Fibroblast of skin of left quadriceps (primary cell): ENCODE measurements at places on chromosomes 1 and 21.

DNA sequence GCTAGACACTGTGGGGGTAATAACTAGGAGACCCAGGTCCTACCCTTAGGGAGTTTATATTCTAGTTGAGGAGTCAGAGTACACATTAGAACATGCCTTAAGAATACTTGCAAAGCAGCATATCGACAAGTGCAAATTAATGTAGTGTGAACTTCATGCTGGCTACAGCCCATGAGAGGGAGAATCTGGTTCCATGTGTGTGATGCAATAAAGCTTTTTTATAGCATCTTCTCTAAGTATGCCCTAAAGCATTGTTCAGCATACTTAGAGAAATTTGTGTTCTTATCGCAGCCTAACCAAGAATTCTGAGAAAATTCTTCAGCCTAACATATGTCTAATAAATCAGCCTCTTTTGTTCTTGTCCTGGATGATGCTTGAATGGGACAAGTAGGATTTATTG is 95.5 kb downstream of the SDCCAG8 start:
- DNase-seq: no peak

DNA sequence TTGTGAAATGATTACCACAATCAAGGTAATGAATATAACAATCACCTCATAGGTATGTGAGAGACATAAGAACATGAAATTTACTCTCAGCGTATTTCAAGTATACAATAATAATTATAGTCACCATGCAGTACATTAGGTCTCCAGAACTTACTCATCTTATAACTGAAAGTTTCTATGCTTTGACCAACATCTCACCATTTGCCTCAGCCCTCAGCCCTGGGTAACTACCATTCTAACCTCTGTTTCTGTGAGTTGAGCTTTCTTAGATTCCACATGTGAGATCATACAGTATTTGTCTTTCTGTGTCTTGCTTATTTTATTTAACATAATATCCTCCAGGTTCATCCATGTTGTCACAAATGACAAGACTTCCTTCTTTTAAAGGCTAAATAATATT is 57.3 kb downstream of the AGO3 start:
- no peak for DNase-seq

DNA sequence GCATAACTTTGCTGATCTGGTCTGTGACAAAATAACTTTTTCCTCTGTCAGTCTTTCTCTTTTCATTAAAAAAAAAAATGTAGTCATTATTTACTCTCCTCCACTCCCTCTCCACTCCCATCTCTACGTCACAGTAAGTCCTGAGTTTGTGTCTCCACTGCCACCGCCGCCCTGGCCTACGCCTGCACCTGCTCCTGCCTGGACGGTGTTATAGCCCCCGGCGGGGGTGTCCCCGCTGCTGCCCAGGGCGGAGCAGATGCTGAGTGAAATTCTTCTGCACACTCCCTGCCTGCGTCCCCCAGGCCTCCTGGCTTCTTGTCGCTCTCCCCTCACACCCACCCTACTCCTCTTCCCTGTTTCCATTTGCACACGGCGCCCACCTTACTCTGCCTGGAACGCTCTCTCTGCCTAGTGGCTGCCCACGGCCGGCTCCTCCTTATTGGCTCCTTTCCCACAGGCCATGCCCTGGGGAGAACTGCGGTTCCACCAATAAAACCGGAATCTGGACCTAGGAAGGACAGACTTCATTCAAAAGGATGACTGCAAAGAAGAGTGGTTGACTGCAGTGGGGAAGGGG is 55.2 kb upstream of the C1orf174 start:
- DNase-seq: no peak

- no peak for DNase-seq
Measured at GRCh38 chr1:59040486-59040885, 256.4 kb upstream of the FGGY start.

DNA sequence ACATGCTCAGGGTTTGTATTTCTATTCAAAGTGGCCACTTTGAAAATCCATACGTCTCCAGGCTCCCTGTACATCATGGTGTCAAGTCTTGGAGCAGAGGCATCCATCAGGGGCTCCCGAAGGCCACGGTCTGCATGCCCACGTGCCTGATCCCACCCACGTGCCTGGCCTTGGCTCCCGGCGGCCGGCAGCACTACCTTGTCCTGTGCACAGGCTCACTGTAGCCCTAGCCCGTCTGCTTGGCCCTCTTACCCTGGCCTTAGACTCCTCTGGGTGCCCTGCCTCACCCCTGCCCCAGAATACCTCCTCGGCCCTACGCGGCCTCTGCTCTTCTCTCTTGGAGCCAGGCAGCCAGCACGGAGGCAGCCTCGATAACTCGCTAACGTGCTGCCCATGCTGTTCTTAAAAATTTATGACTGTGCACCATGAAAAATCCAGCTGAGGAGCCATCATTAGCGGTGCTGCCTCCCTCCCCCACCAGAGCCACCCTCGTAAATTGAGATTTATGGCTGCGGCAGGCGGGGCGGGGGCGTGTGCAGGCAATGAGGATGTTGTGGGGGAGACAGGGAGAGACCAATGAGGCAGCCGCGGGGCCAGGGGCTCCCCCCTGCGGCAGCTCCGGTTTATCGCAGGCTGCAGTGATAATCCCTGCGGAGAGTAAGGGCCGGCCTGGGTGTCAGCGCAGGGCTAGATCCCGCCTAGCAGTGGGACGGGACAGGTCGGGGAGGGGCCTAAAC is 24.6 kb downstream of the DMAP1 start:
- DNase-seq: peak; percentile 84

DNA sequence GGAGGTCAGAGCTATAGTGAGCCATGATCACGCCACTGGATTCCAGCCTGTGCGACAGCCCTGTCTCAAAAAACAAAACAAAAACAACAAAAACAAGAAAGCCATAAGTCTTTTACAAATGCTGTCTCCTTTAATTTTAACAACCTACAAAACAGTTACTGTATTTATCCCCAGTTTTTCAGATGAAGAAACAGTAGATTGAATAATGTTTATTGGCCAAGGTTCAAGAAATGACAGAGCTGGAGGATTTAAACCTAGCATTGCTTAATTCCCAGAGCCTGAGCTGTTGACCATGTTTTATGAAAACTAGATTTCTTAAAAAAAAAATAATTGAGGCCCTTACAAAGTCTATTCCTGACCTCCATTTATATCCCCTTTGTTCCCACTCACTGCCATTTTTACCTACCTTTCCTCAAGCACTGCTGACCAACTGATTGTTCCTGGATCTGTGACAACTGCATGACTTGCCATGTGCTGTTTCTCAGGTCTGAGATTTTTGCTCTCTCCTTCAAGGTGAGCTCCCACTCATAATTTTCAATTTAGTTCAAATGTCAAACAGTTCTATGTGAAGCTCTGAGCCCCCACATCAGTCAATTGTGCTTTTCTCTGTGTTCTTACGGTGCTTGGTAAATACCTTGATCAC is 140.8 kb downstream of the CHRM3 start:
- DNase-seq: no peak

GRCh38 chr1:87024936-87025540 is 110.6 kb downstream of the HS2ST1 start:
- no peak for DNase-seq

- DNase-seq: no peak
Measured at GRCh38 chr1:59409549-59409948, 112.7 kb downstream of the FGGY start.

DNA sequence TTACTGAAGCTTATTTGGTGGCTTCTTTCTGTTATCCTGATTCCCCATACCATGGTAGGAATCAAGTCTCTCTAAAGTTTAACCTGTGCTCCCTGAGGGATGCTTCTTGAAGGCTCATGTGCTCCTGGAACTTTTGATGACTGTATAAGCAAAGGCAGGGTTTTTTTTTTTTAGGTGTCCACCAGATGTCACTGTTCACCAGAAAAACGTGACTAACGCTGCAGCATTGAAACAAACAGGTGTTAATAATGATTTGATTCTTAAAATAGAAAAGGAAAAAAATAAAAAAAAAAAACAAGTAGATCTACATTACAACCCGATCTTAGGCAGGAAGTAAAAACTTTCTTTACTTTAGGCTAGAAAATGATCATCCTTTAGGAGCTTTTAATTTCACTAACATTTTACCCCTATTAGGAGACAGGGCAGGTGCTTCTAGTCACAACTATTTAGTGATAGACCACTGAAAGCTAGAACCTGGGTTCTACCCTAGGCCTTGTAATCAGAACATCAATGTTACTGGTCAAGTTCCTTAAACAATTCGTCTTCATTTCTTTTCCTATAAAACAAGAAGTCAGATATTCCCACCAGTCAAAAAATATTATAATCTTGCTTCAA is 223.0 kb downstream of the PLA2G4A start:
- DNase-seq: peak; percentile 33

DNA sequence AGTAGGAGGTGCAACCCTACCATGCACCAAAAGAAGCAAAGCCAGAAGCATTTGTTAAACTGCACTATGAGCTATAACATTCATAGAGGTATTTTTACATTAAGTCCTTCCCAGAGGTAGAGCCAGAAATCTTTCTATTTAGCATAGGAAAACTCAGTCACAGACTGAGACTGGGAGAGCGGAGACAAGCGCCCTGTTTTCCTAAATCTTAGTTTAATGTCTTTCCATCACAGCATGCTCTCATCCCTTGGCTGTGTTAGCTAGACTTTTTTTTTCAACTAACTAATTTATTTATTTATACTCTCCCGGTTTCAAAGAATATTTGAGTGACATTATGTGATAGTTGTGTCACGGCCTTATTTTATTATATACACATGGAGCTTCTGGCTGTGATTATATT is 304.1 kb downstream of the LMX1A start:
- no peak for DNase-seq

GRCh38 chr21:42696501-42697040 is 43.1 kb downstream of the PDE9A start:
- DNase-seq: no peak

DNA sequence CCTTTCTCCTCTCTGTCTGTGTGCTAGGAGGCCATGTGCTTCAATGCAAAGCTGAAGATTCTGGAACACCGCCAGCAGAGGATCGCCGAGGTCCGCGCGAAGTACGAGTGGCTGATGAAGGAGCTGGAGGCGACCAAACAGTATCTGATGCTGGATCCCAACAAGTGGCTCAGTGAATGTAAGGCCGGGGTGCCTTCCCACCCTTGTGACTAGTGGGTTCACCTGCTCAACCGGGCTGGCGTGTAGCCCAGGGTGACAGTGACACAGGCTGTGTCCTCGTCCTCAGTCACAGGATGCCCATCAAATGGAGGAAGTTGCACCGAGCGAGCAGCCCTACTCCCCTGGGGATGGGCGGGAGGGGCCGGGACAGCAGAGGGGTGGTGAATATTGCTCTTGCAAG is 544.1 kb downstream of the KIF26B start:
- no peak for DNase-seq

DNA sequence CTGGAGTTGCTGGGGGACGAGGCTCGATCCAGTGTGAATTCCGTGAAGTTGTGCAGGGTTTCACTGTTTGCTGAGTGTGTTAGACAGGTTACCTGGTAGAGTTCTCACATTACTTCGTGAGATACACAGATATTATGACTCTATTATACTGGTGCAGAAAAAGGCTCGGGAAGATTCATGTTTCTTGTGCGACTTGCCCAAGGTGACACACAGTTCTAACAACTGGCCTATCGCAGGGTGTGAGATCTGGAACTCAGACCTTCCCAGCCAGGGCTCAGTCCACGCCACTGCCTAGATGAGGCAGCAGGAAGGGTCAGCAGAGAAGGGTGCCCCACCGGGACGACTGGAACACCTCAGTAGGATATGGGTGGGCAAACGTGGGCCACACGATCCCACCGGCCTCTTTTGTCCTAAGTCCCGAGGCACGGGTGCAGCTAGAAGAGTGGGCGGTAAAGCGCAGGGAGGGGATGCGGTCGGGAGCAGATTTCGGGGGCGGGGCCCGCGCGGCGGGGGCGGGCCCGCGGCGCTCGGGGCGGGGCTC is 296 bp upstream of the RNPEP start:
- no peak for DNase-seq

GRCh38 chr1:150259758-150260669 is 2.4 kb downstream of the CA14 start:
- DNase-seq: no peak

DNA sequence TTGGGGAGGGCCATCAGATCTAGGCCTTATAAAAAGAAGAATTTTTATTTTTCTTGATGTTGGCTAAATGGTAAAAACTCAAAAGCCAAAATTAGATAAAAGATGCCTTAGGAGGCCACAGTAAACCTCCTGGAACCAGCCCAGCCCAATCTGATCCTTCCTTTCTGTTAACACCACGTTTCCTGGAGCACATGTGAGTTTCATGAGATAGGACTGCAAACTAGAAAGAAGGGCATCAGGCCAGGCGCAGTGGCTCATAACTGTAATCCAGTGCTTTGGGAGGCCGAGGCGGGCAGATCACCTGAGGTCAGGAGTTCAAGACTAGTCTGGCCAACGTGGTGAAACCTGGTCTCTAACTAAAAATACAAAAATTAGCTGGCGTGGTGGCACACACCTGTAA is 6.7 kb downstream of the HSF2BP start:
- no peak for DNase-seq

GRCh38 chr1:209641832-209642172 is 10.4 kb downstream of the LAMB3 start:
- DNase-seq: no peak

GRCh38 chr1:32886004-32886827 is at the start of gene HPCA:
Gene HPCA, plus strand, starts transcription at chr1:32886491. Its CDS starts 2,408 bp downstream, at chr1:32888899.
- DNase-seq: no peak

GRCh38 chr1:41226815-41227434 is 15.2 kb downstream of the SCMH1 start:
- DNase-seq: no peak

DNA sequence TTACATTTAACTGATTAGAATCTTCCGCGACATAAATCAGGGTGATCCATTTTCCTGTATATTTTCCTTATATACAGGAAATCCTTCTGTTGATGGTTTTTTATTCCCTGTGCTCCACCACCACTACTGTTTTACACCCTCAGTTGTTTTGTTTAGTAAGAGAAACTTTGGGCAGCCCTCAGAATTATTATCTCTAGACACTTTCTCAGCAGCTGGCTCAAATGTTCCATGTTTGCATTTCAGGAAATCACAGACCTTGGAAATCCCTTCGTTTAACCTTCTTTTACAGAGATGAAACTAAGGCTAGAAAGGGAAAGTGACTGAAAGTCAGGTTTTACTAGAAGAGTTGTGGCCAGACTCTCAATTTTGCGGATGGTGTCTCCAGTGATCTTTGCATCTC is 15.2 kb downstream of the ZNF697 start:
- no peak for DNase-seq

GRCh38 chr1:31510853-31511789 is 65.2 kb upstream of the TINAGL1 start:
- no peak for DNase-seq

GRCh38 chr1:235275223-235275622 is 52.8 kb downstream of the ARID4B start:
- DNase-seq: no peak

- DNase-seq: no peak
Measured at GRCh38 chr1:228867951-228868730, 132.9 kb downstream of the RHOU start.

DNA sequence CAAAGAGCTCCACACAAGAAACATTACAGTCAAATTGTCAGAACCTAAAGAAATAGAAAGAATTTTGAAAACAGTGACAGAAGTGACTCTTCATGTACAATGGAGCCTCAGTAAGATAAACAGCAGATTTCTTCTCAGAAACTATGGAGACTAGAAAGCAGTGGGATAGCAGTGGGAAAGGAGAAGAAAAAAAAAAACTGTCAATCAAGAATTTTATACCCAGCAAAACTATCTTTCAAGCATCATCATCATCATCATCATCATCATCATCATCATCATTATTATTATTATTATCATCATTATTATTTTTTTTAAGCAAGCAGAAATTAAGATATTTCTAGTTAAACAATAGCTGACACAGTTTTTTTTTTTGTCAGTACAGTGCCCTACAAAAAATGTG is 24.2 kb downstream of the CEP170 start:
- no peak for DNase-seq

- no peak for DNase-seq
Measured at GRCh38 chr1:44545961-44546360, 128.3 kb downstream of the TMEM53 start.
